ENCODE measurements at places on chromosomes 2 and 18. TPM values are rescaled to one million over a fixed set of nuclear protein-coding genes. Genes with fewer than 3 reads are reported as not detected.

- H3K4me3 ChIP-seq: no peak overlapping the region
- no peaks in the 10 kb centered on the region for H3K27me3 ChIP-seq
- no peak for DNase-seq
- H3K27ac ChIP-seq: no peak overlapping the region
- no peaks in the 10 kb centered on the region for H3K36me3 ChIP-seq
Observed at GRCh38 chr2:72819501-72819900, 6.3 kb downstream of the EXOC6B start.

DNA sequence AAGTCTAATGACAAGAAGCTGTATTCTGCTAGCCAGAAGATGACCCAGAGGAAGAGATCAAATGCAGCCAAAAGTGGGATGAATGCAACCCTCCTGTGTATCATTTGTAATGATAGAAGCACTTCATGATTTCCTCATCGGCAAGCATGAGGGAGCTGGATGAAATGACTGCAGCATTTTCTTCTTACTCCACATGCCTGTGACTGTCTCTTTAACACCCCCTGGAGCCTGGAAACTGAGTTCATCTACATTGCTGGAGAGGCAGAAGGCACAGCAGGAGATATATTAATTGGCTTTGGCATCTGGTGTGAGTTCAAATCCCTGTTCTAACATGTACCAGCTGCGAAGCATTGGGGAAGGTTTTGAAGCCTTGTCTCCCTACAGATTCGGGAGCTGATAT lies 37.7 kb downstream of the ID2 start:
- no peak for DNase-seq
- H3K4me1 ChIP-seq: no peaks in the 10 kb centered on the region
- no peaks in the 10 kb centered on the region for H3K27me3 ChIP-seq
- no peak overlapping the region for H3K4me3 ChIP-seq
- H3K36me3 ChIP-seq: no peaks in the 10 kb centered on the region

DNA sequence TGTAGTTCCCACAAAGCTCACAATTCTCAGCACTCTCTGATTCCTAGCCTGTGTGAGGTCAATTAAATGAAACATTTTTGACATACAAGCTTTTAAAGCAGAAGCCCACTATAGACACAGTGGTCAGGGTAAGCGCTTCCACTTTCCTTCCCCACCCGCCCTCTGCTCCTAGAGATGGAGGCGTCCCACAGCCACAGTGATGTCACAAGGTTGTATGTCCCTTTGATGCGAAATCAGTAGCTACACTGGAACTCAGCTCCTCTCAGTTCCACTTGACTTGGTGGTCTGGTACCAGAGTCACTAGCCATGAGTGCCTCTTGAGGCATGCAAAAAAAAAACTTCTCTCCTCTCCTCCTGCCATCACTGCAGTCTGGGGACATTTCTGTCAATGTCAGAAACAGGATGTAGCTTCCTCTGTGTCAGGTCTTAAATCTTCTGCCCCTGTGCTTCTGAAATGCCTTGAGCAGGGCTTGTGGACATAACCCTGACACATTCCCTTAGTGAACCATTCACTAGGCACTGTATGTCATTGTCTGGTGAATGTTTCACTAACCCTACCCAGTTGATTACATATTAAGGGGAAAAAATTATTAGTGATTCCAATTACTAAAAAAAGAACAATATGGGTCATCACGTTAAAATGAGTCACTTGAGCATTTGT lies 7.8 kb downstream of the SULT1C4 start:
- no peaks in the 10 kb centered on the region for H3K27me3 ChIP-seq
- H3K4me3 ChIP-seq: no peak overlapping the region
- no peaks in the 10 kb centered on the region for H3K36me3 ChIP-seq
- no peaks in the 10 kb centered on the region for H3K4me1 ChIP-seq
- DNase-seq: no peak
- no peak overlapping the region for H3K27ac ChIP-seq

DNA sequence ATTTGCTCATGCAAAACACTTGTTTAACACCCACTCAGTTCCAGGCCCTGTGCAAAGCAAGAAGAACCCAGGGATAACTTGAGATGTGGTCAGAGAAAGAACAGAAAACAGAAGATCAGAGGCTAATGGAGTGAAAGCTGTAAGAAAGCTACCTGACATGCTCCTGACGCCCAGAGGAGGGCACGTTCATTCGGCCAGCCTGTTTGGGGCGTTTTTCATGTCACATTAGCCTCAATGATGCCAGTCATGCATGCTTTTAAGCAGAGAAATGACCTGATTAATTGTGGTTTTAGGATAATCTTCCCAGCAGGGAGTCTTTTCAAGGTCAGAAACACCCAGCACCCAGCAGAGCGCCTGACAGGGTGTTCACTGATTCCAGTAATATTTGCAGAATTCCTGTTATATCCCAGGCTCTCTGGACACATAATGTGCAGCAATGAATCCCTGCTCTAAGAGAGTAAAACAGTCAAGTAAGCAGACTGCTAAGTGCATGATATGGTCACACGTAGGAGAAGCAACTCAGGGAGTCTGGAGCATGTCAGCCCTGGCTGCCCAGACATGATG lies 320.0 kb downstream of the LRATD1 start:
- H3K36me3 ChIP-seq: no peaks in the 10 kb centered on the region
- DNase-seq: no peak
- no peak overlapping the region for H3K27ac ChIP-seq

GRCh38 chr18:55415258-55415871 lies 172.6 kb downstream of the TCF4 start:
- no peaks in the 10 kb centered on the region for H3K4me1 ChIP-seq
- no peaks in the 10 kb centered on the region for H3K27me3 ChIP-seq
- no peak overlapping the region for H3K27ac ChIP-seq
- H3K36me3 ChIP-seq: no peaks in the 10 kb centered on the region
- DNase-seq: peak; percentile 16

GRCh38 chr2:203579730-203580129 lies 44.6 kb upstream of the RAPH1 start:
- no peak overlapping the region for H3K4me3 ChIP-seq
- H3K27ac ChIP-seq: no peak overlapping the region
- DNase-seq: no peak
- no peaks in the 10 kb centered on the region for H3K36me3 ChIP-seq
- H3K4me1 ChIP-seq: no peaks in the 10 kb centered on the region
- no peaks in the 10 kb centered on the region for H3K27me3 ChIP-seq

DNA sequence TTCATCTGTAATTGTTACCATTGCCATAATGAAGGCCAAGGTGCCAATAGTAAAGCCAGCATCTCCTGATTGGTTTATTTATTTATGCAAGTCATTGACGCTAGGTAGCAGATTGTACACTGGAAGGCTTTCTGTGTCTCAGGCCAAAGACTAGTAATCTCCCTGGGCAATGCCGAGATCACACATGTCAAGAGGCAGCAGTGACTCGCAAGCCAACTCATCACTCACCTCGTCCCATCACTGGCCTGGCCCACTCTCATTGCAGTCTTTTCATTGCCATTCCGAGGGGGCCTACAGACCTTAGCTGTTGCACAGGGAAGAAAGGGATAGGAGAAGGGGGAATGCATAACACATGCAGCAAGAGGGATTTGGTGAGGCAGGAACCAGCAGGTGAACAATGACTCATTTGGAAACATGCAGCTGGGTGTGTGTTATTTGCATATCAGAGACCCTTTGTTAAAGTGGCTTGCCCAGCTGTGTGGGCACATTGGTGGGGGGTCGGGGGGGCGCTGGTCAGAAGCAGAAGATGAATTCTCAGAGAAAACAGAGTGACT lies 448.7 kb upstream of the HNRNPA3 start:
- H3K27ac ChIP-seq: no peak overlapping the region
- no peak for DNase-seq
- H3K27me3 ChIP-seq: no peaks in the 10 kb centered on the region
- no peaks in the 10 kb centered on the region for H3K36me3 ChIP-seq
- H3K4me1 ChIP-seq: no peaks in the 10 kb centered on the region

- H3K27me3 ChIP-seq: no peaks in the 10 kb centered on the region
- no peak overlapping the region for H3K4me3 ChIP-seq
- no peaks in the 10 kb centered on the region for H3K36me3 ChIP-seq
- H3K27ac ChIP-seq: no peak overlapping the region
Observed at GRCh38 chr2:72050734-72051133, 96.9 kb downstream of the CYP26B1 start.

- no peaks in the 10 kb centered on the region for H3K36me3 ChIP-seq
- H3K4me3 ChIP-seq: peak overlapping the region; percentile 98
- H3K27me3 ChIP-seq: no peaks in the 10 kb centered on the region
- DNase-seq: no peak
- peak overlapping the region; percentile 96 for H3K27ac ChIP-seq
- peaks cover 33% of the 10 kb centered on the region for H3K4me1 ChIP-seq
Observed at GRCh38 chr2:70247364-70248180, 856 bp downstream of the TIA1 start.

DNA sequence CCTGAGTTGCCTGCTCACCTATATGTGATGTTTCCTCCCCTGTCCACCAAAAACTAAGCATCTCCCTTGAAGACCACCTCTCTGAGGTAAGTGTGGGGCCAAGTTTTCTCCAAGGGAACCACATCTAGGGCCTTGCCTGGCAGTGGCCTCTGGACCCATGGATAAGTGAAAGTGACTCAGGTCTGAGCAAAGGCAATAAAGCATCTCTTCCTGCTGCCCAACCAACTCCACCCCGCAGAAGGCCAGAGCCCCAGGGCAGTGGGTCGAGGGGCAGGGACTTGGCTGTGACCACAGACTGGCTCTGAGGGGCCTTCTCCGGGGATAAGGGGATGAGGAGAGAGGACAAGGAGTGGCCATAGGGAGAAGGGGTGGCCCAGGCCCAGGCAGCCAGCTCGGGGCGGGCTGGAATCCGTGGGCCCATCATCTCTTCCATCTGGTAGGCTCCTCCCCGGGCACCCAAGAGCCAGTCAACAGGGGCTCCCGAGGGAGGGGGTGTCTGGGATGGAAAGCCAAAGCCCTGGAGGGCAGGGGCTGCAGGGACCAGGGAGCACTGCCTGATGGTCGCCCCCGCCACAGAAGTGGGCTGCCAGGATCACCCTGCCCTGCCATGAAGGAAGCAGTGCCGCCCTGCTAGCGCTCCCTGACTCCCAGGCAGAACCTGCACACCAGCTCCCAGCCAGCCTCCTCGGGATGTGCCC lies 33.4 kb downstream of the EMX1 start:
- DNase-seq: no peak
- H3K27me3 ChIP-seq: no peaks in the 10 kb centered on the region
- H3K36me3 ChIP-seq: no peaks in the 10 kb centered on the region
- peaks cover 18% of the 10 kb centered on the region for H3K4me1 ChIP-seq

- no peak for DNase-seq
- H3K27ac ChIP-seq: no peak overlapping the region
- no peaks in the 10 kb centered on the region for H3K4me1 ChIP-seq
- no peaks in the 10 kb centered on the region for H3K36me3 ChIP-seq
Observed at GRCh38 chr2:15894481-15895144, 45.7 kb upstream of the MYCN start.

DNA sequence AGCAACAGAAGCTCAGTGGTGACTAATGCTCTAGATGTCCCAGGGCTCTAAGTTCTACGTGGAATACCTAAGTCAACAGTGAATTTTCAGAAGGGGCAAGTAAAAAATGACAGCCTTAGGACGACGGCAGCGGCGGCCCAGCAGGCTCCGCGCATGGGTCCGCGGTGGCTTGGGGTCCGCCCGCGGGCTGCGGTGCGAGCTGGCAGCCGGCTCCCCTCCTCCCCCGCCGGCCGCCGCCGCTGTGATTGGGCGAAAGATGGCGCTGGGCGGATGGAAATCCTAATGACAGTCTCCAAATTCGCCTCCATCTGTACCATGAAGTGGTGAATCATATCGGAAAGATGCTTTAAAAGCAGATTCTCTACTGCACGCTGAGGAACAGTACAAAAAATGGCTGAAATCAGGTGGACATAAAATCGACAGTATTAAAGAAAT lies 74.7 kb downstream of the HNRNPLL start:
- H3K27ac ChIP-seq: no peak overlapping the region
- no peak overlapping the region for H3K4me3 ChIP-seq
- no peaks in the 10 kb centered on the region for H3K27me3 ChIP-seq

- no peak for DNase-seq
- H3K27ac ChIP-seq: no peak overlapping the region
- H3K4me1 ChIP-seq: peaks cover 14% of the 10 kb centered on the region
- H3K36me3 ChIP-seq: no peaks in the 10 kb centered on the region
- no peaks in the 10 kb centered on the region for H3K27me3 ChIP-seq
- no peak overlapping the region for H3K4me3 ChIP-seq
Observed at GRCh38 chr2:70663411-70663810, 104.6 kb downstream of the ADD2 start.

- H3K27me3 ChIP-seq: no peaks in the 10 kb centered on the region
- H3K4me3 ChIP-seq: no peak overlapping the region
- no peak overlapping the region for H3K27ac ChIP-seq
- H3K36me3 ChIP-seq: no peaks in the 10 kb centered on the region
- no peak for DNase-seq
- H3K4me1 ChIP-seq: peaks cover 58% of the 10 kb centered on the region
Observed at GRCh38 chr2:239324456-239324855, 76.4 kb downstream of the HDAC4 start.

DNA sequence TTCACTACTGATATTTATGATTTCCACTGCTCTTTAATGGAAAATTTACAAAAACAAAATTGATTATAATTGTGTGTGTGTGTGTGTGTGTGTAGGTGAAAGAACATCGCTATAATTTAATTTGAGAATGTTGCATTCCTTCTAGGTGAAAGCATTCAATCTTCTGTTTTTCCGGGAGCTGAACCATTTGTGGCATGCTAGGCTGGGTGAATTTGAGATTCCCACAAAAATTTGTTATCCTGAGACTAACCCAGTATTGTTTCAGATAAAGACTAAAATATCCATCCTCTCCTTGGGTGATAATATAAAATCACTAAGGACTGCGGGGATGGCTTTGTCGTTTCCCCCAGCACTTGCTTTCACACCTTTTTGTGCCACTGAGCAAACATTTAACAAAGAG lies 911.2 kb upstream of the PIK3C3 start:
- no peaks in the 10 kb centered on the region for H3K36me3 ChIP-seq
- H3K27me3 ChIP-seq: no peaks in the 10 kb centered on the region
- H3K27ac ChIP-seq: no peak overlapping the region
- H3K4me1 ChIP-seq: no peaks in the 10 kb centered on the region
- no peak overlapping the region for H3K4me3 ChIP-seq

Gene ALK
- total RNA-seq: not detected

Gene NTSR2
- total RNA-seq: not detected

Gene ABHD3
- total RNA-seq: 31.3 TPM

Gene MAT2A
- 371 TPM for total RNA-seq

Gene UBE2E3
- total RNA-seq: 38.0 TPM

Gene AKAIN1
- not detected for total RNA-seq

Gene AP1S3
- 15.4 TPM for total RNA-seq

Gene GAREM1
- not detected for total RNA-seq

Gene RUFY4
- total RNA-seq: not detected

Gene ALMS1
- total RNA-seq: 20.1 TPM

Gene POLR1B
- total RNA-seq: 78.4 TPM

Gene EMILIN1
- total RNA-seq: 0.79 TPM

Gene ATP6V1B1
- total RNA-seq: not detected
